ENCODE measurements at places on chromosomes 13 and 19.

DNA sequence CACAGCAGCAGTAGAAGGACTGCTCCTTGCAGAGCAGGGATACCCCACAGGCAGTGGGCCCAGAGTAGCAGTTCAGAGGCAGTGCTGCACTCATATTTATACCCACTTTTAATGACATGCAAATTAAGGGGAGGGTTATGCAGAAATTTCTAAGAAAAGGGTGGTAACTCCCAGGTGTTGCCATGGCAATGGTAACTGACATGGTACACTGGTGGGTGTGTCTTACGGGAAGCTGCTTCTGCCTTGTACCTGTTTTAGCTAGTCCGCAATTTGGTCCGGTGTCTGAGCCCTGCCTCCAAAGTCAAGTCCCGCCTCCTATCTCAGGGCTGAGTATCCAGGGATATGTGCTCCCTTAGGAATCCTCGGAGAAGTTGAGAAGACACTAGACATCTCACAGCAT, 79.2 kb upstream of the UQCRFS1 start:
- no peak for DNase-seq

- DNase-seq, result no peak
These were observed 38.7 kb downstream of the SIAH3 start for GRCh38 chr13:45812695-45813372.

DNA sequence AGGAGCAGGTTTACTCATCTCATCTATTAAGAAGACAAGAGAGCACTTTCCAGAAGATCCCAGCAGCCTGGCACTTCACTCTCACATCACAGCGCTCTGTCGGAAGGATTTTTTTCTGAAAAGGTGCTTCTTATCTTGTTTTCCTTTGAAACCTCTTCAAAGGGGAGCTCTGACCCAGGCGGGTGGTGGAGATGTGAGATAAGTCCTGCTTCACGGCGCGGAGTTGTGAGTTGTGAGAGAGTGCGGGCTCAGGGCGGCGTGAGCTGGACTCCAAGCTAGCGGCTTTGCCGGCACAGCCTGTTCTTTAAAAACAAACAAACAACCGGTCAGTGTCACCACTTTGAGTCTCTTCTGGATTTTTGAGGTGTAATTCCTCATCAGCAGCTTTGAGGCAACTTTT, 169.0 kb upstream of the ARGLU1 start:
- DNase-seq, result no peak

DNA sequence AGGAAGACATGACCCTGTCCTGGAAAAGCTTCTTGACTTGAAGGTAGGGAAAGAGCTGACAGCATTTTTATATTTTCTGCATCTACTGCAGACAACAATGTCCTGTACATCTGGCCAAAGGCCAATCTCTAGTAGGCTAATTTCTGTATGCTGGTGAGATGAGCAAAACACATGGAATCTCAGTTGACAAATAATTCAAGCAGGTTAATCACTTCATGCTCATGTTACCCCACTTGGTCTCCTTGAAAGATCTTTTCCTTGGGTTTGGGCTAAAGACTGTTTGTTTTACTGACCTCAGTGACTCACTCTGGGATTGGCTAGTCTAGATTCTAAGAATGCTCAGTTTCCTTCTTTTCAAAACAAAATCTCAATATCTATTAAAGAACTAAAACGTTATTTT, 298.8 kb downstream of the LMO7 start:
- DNase-seq, result no peak

DNA sequence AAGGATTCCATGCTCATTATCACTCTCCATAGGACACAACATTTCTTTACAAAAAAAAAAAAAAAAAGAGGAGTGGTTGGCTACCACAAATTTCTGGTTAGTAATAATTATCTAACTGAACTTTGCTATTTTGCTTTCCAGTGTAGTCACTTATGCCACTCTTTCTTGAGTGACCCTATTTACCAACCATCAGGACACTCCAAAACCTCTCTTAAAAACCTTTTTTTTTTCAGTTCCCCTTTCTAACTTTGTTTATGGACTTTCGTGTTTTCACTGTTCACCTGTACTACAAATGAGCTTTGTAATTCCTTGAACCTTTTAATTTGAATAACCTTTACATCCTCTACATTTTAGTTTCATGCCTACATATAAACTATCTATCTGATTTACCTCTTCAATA, 686.5 kb upstream of the PCDH9 start:
- no peak for DNase-seq

GRCh38 chr13:97549201-97549600, 115.2 kb downstream of the RAP2A start:
- DNase-seq, result no peak

DNA sequence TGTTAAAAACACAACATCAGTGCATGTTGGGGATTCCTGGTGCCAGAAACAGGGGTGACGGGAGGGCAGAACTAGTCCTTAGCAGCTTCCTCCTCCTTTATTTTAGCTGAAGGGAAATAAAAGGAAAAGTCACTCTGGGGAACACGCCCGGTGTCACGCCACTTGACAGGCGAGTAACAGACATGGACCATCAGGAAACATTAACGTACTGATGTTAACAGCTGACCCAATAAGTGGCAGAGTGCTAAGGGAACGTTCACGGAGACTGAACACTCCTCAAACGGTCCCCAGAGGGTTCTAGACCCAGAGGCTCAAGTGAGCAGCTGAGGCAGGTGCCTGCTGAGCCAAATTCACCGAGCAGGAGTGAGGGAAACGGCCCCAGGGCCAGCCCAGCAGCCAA, 13.9 kb upstream of the EIF3G start:
- DNase-seq, result no peak

- no peak for DNase-seq
These were observed 6.1 kb upstream of the ZNF543 start for GRCh38 chr19:57314146-57314545.

GRCh38 chr13:92838786-92839185, 387.8 kb upstream of the GPC6 start:
- no peak for DNase-seq

- DNase-seq, result no peak
These were observed 1.1 kb downstream of the DACH1 start for GRCh38 chr13:71865874-71866334.

DNA sequence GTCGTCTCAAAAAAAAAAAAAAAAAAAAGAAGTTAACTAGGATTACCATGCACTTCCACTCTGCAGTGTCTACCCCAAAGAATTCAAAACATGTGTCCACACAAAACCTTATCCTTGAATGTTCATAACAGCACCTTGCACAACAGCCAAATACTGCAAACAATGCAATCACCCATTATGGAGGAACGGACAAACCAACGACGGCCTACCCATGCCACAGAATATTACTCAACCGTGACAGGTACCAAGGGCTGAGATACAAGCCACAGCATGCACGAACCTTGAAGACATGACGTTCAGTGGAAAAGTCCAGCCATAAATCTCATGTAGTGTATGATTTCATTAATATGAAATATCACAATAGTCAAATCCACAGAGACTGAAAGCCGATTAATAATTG, 3.0 kb upstream of the SHISA7 start:
- DNase-seq, result no peak

GRCh38 chr19:33673258-33673875, 51.6 kb downstream of the CHST8 start:
- no peak for DNase-seq

DNA sequence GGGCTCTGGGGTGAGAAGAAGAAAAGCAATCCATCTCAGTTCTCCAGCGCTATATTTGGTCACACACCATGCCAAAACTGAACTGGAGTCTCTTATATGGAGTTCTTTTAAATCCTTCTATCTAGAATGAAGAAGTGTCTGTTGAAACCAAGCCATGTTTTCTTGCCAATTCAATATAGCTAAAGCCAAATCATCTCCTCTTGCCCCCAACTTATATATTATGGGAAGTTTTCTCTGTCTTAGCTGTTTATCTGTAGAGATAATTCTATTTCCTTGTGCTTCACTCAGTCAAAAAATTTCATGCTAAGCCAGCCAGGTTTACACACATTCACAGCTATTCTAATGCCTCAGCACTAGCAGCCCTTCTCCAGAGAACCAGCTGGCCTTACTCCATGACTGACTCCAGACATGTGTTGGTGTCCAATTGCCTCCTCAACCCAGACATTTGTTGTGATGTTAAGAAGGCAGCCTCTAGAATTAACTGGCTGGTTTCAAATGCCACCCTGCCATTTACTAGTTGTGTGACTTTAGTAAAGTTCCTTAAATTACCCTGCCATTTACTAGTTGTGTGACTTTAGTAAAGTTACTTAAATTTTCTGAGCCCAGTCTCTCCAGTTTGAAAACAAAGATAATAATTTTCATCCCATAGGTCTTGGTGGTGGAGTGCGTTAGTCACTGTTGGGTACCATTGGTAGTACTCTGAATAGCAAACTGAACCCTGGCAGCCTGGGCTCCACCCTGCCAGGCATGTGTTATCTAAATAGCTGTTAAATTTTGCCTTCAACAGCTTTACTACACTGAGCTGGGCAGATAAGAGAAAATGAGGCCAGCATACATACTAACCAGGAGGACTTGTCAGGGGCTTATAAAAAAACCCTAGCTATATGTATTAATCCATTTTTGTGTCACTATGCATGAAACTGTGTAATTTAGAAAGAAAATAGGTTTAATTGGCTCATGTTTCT, 525.1 kb downstream of the LMO7 start:
- no peak for DNase-seq

DNA sequence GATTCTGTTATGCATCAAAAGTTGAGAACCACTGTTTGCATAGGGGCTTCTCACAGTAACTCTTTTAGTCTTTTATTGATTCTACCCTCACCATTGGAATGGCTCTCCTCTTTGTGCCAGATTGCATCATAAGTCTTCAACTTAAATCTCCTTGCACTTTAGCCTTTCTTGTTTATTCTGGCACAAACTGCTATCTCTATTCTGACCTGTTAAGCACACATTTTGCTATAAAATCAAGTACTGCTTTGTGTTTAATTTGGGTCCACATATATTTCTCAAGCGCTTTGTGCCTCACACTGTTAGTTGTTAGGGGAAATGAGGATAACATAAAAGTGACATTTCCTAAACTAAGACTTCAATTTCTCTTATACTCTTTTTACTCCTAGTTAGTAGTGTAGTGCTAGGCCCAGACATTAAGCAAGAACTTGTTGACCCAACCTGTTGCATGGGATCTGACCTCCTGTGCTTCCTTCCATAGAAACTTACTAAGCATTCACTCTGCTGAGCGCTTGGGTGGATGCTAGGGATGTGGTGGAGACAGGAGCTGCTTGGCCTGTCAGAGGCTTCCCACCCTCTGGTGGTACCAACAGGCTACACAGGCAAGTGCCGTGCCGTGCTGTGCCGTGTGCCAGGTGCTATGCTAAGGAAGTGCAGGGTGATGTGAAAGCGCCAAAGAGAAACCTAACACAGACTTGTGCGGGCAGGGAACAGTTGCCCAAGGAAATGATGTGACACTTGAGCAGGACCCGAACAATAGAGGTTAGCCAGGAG, 1.2 kb downstream of the UTP14C start:
- no peak for DNase-seq

- DNase-seq, result no peak
These were observed 1701.0 kb downstream of the SLITRK5 start for GRCh38 chr13:89372193-89372592.

- DNase-seq, result no peak
These were observed 313.3 kb downstream of the DCLK1 start for GRCh38 chr13:35817642-35818607.

DNA sequence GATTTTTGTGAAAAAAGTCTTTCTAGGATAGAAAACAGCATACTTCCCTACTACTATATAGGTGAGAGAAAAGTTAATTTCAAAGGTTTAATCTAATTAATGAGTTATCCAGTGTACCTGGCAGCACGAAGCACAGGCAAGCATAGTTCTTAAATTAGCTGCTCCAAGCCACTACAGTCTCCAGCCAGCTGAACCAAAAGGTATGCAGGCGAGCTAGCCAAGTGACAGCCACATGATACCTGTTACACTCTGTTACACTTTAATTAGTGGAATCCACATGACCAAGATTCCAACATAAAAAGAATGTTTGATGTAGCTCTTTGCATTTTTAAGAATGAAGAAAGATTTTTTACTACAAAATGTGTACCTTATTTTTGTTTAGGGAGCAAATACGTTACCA, 15.5 kb downstream of the SLC25A30 start:
- DNase-seq, result no peak

DNA sequence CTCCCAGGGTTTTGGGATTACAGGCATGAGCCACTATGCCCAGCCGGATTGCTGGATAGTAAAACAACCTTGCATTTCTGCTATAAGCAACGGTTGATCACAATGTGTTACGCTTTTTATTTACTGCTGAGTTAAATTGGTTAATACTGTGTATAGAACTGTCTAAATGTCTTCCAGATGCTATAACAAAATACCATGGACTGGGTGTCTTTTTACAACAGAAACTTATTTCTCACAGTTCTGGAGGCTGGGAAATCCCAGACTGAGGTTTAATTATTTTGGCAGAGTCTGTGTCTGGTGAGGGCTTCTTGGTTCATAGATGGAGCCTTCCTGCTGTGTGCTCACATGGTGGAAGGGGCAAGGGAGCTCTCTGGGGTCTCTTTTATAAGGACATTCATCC, 65.5 kb downstream of the ING1 start:
- DNase-seq, result no peak

GRCh38 chr13:103866048-103866447, 799.8 kb upstream of the SLC10A2 start:
- DNase-seq, result no peak

DNA sequence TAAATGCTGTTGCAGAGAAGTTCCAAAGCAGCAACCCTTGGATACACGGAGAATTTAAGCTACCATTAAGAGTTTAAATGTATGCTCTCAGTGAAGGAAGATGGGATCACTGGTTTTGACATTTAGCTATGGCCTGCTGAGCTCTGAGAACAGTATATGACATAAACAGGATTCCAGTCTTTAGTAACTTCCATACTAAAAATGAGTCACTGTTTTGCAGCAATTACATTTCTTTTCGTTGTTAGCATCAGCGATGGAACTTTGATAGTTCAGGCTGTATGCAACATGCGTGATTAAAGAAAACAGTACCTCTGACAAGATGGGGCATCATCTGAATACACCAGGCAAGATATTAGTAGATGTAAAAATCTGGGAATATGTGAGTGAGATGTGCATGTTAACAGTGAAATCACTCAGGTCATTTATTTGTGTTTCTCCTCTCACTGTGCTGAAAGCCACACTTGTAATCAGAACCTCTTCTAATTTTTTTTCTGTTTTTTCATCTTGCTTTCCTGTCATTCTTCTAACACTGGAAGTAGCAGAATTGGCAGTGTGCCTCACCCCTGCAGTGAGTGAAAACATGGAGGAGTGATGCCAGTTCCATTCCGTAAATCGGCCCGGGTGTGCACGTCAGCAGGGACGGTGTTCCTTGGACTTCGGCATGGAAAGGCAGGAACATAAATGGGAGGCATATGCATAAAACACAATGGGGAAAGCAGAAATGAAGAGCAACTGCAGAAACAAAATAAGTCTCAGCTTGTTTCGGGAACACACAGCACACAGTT, 361.5 kb downstream of the OXGR1 start:
- no peak for DNase-seq

- DNase-seq, result no peak
These were observed 109.9 kb downstream of the RBM26 start for GRCh38 chr13:79295906-79296706.

GRCh38 chr13:48715977-48716376, 62.2 kb downstream of the CYSLTR2 start:
- no peak for DNase-seq

Data from nephron progenitor cell (in vitro differentiated cells).